ENCODE measurements at places on chromosomes 11 and 22.
A peak's percentile ranks its signal among the peaks of the same experiment; 100 is the strongest.

DNA sequence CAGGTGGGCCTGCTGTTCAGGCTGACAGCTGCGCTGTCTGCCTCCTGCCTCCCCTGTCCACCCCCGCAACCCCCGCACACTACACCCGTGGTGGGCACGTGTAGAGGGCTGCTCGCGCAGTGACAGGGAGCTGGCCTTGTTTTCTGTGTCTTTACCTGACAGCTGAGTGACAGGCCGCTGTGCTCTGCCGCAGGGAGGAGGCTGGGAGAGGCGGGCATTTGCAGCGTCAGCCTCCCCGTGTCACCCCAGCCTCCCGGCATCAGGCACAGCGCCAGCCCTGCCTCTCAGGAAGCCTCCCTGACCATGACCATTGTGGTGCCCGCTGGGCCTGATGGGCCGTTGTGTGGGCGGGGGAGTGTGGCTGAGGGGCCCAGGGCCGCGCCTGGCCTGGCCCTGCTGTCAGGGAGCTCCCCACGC lies 32.0 kb upstream of the RELT start:
- no peak for DNase-seq

GRCh38 chr11:24944891-24945290 lies 448.0 kb downstream of the LUZP2 start:
- DNase-seq, result no peak

DNA sequence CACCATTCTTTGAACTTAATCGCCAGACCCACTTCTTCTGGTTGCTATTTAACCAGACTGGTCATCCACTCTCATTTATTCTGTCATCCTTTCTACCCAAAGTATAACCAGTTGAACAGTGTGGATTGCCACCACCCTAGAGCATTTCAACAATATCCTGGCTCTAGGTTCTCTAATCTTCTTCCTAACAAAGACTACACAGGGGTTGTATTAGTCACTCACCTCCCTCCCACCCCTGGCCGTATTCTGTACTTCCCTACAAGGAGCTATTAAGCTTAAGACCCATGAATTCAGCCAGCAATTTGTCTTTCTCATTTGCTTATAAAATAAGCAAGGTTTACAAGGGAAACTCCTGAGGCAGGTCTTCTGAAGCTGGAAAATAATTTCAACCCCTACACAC lies 46.9 kb upstream of the CEP126 start:
- DNase-seq, result no peak

DNA sequence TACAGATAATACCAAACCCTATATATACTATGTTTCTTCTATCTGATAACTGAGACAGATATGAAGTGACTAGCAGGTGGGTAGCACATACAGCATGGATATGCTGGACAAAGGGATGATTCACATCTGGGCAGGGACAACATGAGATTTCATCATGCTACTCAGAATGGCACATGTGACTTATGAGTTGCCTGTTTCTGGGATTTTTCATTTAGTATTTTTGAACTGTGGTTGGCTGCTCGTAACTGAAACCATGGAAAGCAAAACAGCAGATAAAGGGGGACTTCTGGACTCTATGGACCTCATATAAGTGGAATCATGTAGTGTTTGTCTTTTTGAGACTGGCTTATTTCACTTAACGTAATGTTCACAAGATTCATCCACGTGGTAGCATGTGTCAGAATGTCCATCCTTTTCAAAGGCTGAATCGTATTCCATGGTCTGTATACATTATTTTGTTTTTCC lies 883.0 kb downstream of the TBC1D22A start:
- DNase-seq, result no peak

DNA sequence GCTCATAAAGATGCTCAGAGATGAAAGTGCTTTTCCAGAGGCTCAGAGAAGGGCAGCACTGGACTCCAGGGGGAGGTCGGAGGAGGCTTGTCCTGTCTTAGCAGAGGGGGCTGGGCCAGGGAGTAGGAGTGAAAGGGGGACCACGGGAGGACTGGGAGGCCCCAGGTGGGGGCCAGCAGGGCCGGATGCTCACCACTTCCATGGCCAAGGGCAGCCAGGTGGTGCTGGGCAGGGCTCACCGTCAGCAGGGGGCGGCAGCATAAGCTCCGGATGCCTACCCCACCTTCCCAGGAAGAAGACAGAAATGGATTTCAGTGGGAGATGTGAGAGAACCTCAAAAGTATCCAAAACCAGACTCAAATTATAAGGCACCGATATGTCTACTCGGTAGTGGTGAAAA lies 11.0 kb downstream of the RAB36 start:
- no peak for DNase-seq

GRCh38 chr11:126740846-126741245 lies 259.7 kb downstream of the KIRREL3 start:
- peak; percentile 66 for DNase-seq

DNA sequence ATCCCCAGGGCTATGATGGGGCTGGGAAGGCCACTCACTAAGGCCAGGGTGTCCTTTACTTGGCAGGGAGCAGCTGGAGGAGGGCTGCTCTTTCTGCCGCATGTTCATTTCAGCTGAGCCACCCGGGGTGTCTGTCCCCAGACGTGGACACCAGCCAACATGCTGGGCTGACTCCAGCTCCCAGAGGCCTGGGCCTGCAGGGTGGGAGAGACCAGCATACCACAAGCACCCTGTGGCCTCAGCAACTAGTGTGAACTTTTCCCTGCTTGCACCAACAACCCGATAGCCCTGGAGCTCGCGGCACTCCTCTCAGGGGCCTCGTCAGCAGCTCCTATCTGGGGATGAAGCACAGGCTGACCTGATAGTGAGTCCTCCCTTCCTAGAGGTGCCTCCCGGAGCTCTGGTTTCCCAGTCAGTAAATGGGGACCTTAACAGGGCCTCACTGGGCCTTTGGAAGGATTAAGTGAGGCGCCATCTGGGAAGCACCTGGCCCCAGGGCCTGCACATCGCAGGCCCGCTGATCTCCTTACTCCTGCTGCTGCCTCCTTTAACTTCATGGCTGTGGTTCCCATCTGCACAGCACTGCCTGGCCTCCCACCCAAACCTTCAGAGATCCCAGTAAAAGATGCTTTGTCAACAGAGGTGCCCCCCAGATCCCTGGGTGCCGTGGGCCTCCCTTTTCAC lies 83.4 kb downstream of the GALNT18 start:
- no peak for DNase-seq

- DNase-seq, result no peak
These were observed 52.8 kb upstream of the LDLRAD3 start for GRCh38 chr11:35891096-35891495.

GRCh38 chr22:20584872-20585638 lies 77.6 kb downstream of the MED15 start:
- DNase-seq, result no peak

GRCh38 chr11:3245071-3245470 lies 12.9 kb upstream of the MRGPRE start:
- DNase-seq, result no peak

- no peak for DNase-seq
These were observed 24.4 kb downstream of the QSER1 start for GRCh38 chr11:32916994-32917393.

GRCh38 chr11:118605116-118605867 lies 2.1 kb upstream of the PHLDB1 start:
- DNase-seq, result no peak

DNA sequence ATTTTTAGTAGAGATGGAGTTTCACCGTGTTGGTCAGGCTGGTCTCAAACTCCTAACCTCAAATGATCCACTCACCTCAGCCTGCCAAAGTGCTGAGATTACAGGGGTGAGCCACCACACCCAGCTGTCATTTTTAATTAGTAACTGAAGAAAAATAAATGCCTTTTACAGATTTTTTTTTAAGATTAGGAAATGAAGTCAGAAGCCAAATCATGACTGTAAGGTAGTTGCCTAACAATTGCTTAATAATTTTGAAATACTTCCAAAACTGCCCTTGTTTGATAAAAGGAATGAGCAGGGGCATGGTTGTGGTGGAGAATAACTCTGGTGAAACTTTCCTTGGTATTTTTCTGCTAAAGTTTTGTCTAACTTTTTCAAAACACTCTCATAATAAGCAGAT lies 98.9 kb upstream of the SLC5A12 start:
- DNase-seq, result no peak

DNA sequence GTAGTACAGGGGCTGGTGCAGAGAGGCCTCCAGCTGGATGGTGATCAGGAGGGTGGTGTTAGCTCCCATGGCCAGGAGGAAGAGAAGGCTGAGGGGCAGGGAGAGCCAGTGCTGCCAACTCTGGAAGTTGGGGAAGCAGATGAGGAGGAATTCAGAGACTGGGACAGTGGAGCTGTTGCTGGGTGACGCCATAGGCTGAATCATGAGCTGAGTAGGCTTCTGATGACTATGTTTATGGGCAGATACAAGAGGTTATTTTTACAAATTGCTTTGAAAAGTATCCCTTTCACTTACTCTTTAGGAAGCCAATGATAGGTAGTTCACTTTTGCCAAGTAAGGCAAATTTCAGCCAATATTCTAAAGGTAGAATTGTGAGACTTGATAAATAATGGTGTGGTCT lies 3.1 kb downstream of the OR56A1 start:
- no peak for DNase-seq

DNA sequence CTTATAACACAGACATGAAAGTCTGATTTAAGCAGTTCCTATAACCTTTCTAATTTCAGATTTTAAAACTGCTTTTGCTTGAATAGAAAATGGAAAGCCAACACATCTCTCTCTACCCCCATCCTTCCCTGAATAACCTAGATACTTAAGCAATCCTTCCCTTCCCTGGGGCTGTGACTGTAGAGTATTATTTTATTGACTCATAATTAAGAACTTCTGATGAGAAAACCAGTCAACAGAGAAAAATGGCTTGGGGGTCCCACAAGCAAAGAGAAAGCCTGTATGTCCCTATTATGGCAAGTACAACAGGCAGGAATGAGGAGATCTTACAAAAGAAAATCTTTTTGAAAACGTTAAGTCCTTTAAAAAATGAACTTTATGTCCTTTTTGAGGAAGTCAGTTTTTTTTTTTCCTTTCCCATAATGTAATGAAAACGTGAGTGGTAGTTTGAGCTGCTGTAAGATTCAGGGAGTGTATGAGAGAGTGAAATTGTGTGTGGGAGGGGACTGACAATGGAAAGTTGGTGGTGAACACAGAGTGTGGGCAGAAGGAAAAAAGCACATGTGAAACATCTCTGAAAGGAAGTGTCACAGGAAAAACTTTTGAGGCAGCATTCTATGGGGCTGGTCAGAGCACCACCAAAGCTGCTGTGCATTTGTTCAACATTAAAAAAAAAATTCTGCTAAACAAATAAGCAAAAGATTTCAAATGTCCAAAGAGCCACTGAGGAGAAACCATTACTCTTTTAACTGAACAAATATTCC lies 154.6 kb downstream of the MAML2 start:
- no peak for DNase-seq

DNA sequence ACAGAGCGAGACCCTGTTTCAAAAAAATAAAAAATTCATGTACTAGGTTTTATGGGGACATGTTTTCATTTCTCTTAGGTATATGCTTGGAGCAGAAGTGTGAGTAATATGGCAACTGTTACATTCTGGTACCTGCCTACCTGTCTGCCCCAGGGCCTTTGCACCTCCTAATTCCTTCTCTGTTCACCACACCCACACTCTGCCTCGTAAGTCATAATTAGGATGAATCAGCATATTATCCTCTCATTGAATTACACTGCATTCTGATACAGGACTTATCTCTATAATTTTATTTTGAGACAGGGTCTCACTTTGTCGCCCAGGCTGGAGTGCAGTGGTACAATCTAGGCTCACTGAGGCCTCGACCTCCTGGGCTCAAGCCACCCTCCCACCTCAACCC lies 3.1 kb upstream of the RAPSN start:
- no peak for DNase-seq

DNA sequence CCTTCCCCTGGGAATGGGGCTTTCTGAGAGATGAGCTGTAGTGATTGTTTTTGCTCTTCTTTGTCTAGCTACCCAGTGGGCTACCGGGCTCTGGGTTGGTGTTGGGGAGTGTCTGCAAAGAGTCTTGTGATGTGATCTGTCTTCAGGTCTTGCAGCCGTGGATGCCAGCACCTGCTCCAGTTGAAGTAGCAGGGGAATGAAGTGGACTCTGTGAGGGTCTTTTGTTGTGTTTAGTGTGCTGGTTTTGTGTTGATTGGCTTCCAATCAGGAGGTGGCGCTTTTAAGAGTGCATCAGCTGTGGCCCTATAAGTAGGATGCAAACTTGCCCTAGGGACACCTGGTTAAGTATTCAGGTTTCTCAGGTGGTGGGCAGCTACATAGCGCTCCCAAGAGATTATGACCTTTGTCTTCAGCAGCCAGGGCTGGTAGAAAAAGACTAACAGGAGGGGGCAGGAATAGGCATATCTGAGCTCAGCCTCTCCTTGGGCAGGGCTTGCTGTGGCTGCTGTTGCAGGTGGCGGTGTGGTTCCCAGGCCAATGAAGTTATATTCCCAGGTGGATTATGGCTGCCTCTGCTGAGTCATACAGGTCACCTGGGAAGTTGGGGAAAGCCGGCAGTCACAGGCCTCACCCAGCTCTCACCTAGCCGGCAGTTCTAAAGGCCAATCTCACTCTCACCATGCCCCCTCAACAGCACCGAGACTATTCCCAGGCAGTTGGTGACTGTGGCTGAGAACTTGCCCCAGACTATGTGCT lies 315.7 kb upstream of the C11orf87 start:
- peak; percentile 60 for DNase-seq

GRCh38 chr11:95508219-95508890 lies 277.4 kb upstream of the SESN3 start:
- peak; percentile 27 for DNase-seq

DNA sequence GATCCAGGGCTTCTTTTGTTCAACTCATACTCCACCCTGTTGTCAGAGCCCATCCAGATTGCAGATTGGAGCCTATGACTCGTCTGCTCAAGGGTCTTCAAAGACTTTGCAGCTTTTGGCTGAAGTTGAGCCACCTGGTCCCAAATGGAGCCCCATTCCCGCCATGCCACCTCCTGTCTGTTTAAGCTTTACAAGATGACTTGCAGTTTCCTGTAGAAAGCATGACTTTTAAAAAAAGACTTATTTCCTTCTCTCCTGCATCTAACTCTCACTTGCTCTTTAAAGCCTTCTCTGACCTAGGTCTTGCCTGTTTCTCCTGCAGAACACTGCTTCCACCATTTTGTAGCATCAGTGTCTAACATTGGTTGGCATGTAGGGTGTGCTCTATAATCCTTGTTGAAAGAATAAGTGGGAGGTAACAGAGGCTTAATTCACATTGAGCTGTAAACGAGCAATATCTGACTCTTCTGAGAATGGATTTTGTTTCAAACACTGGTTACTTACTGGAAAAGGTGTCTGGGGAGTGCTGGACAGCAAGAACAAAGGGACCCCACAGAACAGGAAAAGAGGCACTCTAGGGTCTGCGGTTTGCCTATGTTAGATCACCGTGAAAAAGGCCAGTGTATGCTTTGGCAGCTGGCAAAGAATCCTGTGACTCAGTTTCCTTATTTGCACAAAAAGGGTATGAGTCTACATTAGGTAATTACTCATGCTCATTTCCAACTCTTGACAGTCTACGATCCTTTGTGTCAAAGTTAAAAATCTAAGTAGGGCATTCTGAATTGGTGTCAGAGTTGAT lies 30.3 kb downstream of the NF2 start:
- no peak for DNase-seq

Data from NT2/D1 (cell line).